Vagina (tissue), 2 donors: ENCODE measurements at places on chromosomes 13 and 19.

GRCh38 chr13:45584816-45585215, 30.7 kb downstream of the ERICH6B start:
- no peak for DNase-seq

GRCh38 chr13:42149136-42149535, 100.7 kb downstream of the DGKH start:
- DNase-seq: no peak

- DNase-seq: no peak
Observed at GRCh38 chr13:84126671-84127171, 244.4 kb upstream of the SLITRK1 start.

GRCh38 chr19:19169236-19170052, 619 bp downstream of the MEF2B start:
- DNase-seq: no peak

GRCh38 chr13:61151062-61151461, 264.6 kb downstream of the PCDH20 start:
- DNase-seq: no peak

DNA sequence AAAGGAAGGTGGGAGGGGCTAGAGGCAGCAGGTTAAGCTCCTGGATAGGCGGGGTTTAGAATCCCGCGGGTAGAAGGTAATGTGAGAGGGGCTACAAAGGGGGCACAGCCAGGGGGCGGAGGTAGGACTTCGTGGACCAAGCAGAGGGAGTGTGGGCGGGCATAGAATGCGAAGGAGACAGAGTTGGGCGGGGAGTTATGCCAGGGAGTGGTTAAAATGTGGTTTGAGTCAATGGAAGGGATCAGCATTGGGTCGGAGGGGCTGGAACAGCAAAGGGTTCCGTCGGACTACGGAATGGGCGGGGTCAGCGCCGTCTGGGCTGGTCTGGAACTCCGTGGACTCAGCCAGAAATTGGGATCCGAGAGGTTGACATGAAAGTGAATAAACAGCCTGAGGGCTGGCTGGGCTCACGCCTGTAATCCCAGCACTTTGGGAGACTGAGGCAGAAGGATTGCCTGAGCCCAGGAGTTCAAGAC, 3.0 kb downstream of the LTBP4 start:
- DNase-seq: no peak

DNA sequence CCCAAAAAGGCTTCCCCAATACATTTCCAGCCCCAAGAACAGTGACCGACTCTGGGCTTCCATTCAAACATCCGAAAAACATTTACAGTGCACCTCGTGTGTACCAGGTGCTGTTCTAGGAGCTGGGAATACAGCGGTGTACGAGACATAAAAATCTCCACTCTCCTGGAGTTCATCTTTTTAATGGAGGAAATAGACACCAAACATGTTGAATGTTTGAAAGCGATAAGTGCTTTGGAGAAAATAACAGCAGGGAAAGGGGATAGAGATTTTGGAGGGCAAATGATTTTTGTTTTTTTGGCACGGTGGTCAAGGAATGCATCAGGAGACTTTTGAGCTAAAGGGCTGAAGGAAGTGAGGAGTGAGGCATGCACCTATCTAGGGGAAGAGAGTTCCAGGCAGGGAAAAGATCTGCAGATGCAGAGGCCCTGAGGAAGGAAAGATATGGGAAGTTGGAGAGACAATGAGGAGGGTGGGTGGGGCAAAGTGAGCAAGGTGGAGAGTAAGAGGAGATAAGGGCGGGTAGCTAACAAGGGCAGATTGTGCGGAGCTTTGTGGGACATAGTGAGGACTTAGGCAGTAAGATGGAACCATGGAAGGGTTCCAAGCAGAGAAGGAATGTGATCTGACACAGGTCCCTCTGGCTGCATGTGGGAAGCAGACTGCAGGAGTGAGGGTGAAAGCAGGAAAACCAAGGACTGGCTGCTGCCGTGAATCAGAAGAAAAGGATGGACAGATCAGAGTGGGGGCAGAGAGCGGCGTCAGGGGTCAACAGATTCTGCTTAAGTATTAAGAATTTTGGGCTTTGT, 703 bp upstream of the FBL start:
- no peak for DNase-seq

DNA sequence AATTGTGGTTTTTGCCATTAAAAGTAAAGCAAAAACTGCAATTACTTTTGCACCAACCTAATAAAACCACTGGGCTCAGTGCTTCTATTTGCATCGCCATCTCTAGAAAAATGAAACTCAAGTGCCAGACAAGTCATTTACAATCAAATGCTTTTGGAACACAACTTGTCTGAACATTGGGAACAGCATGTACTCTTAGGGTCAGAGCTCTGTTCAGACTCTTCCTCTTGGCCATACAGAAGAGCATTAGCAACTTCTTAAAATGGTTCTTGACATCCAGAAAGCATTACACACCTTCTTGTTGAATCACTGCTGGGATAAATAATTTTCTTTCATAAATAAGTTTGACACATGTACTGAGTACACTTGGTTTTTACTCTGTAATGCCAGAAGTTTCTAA, 272.5 kb downstream of the DCLK1 start:
- DNase-seq: no peak

DNA sequence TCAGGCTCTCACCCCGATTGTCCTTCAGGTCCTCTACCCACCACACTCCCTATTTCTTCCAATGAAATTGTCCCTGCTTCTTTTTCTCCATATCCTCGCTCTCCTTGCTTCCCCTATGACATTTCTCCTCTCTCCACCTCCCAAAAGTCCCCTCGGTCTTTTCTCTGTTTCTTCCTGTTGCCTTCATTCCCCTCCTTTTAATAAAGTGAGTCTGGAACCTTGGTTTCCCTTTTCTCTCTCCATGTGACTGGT, 676 bp upstream of the ZNF574 start:
- no peak for DNase-seq
